ENCODE measurements at places on chromosomes 2 and 18. TPM values are rescaled to one million over a fixed set of nuclear protein-coding genes. Genes with fewer than 3 reads are reported as not detected.

DNA sequence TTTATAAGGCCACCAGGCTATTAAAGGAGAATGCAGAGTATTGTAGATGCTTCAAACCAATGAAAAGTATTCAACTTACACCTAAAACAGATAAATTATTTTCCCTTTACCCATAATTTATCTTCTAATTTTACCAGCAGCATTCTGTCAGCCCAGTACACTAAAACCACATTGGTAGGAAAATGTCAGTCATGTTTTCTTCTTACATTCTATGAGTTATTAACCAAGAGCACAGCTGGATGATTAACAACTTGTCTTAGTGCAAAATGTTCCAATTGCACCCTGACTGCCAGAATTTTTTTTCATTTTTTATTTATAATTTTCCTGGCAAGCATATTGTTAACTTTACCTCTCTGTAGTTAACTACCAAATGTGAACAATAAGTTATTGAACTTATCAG, 79.0 kb upstream of the WDR75 start:
- no peak overlapping the region for H3K27ac ChIP-seq
- H3K27me3 ChIP-seq: no peaks in the 10 kb centered on the region
- H3K4me3 ChIP-seq: no peak overlapping the region

Gene TUBB8B
- not detected for total RNA-seq

Gene CRYGD
- total RNA-seq: not detected

Gene EML6
- total RNA-seq: 1.0 TPM

Gene ZNF892
- total RNA-seq: 2.1 TPM

Gene ALPP
- not detected for total RNA-seq

DNA sequence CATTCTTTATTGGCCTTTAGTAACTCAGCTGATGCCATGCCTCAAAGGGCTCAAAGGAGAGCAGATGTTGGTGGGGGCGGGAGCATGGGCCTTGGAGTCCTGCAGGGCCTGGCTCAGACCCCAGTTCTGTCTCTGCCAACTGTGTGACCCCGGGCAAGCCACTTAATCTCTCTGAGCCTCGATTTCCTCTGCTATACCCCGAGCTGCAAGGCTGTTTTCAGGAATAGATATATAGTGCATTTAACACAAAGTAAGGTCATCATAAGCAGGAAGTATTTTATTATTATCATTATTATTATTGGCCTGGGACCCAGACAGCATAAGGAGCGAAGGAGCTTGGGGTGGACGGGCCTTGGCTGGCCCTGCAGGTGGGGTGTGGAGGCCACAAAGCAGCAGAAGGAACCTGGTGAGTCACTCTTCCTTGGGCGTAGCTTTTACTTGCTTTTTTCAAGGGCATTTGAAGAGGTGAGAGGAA, 162.7 kb downstream of the INHBB start:
- no peaks in the 10 kb centered on the region for H3K36me3 ChIP-seq
- no peak overlapping the region for H3K27ac ChIP-seq
- DNase-seq: no peak
- peaks cover 11% of the 10 kb centered on the region for H3K4me1 ChIP-seq
- H3K4me3 ChIP-seq: no peak overlapping the region
- no peaks in the 10 kb centered on the region for H3K27me3 ChIP-seq

DNA sequence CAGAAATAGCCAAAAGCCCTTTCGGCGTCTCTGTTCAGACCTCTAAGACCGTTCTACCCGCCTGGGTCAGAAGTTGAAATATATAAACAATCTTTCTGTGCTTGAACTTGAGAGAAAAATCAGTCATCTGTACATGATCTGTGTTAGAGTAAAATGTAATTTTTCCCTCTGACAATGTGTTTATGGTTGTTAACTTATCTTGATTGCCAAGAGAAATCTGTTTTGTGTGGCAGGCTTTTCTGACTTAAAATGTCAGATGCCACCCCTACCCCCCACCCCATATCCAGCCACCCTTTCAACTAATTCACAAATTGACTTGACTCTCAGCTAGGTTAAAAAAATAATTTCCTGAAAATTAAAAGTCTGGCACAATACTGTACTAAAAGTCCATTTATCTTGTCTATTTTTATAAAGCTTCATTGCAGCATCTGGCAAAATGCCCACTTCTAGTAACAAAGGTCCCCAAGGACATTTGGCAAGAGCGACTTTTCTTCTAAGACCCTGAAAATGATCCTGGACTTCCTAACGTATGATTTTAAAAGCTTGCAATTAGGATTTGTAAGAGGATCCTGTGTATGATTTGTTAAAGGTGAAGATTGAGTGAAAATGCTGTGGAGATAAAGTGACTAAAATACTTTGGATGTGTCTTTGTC, 304.2 kb downstream of the EPHA4 start:
- DNase-seq: no peak
- H3K27me3 ChIP-seq: no peaks in the 10 kb centered on the region
- no peaks in the 10 kb centered on the region for H3K4me1 ChIP-seq
- H3K36me3 ChIP-seq: no peaks in the 10 kb centered on the region
- no peak overlapping the region for H3K27ac ChIP-seq

Gene RGPD4
- total RNA-seq: not detected

GRCh38 chr2:224934526-224935188, 107.6 kb downstream of the DOCK10 start:
- DNase-seq: no peak
- H3K27ac ChIP-seq: no peak overlapping the region
- no peak overlapping the region for H3K4me3 ChIP-seq
- no peaks in the 10 kb centered on the region for H3K36me3 ChIP-seq
- H3K27me3 ChIP-seq: no peaks in the 10 kb centered on the region

- no peaks in the 10 kb centered on the region for H3K36me3 ChIP-seq
- no peaks in the 10 kb centered on the region for H3K27me3 ChIP-seq
- H3K27ac ChIP-seq: no peak overlapping the region
- no peak overlapping the region for H3K4me3 ChIP-seq
- DNase-seq: no peak
Observed at GRCh38 chr2:171149986-171150693, 10.6 kb downstream of the TLK1 start.
